ENCODE measurements at places on chromosomes 5 and 9. TPM values are rescaled to one million over a fixed set of nuclear protein-coding genes. Genes with fewer than 3 reads are reported as not detected.

The SPATA31D4 gene
- total RNA-seq, result not detected

The EGFLAM gene
- 7.6 TPM for total RNA-seq

The OLFML2A gene
- total RNA-seq, result 43.0 TPM

GRCh38 chr5:180632768-180633167 lies 16.6 kb downstream of the FLT4 start:
- ATAC-seq, result peak; percentile 56

DNA sequence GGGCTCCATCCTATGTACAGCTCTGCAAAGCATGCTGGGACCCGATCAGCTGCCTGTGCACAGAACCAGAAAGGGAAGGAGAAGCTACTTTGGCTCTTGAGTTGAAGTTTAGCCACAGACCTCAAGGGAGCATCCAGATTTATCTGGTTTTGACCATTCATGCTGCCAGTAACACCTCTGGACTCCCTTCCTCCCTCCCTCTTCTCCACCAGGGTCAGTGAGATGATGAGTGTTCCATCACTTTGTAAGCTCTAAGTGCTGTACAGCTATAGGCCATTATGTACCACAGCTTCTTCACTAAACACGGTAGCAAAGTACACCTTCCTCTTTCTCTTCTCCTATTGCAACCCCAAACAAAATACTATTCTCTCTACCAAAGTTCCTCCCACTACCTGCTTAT lies 77.9 kb downstream of the GLIS3 start:
- ATAC-seq, result no peak

DNA sequence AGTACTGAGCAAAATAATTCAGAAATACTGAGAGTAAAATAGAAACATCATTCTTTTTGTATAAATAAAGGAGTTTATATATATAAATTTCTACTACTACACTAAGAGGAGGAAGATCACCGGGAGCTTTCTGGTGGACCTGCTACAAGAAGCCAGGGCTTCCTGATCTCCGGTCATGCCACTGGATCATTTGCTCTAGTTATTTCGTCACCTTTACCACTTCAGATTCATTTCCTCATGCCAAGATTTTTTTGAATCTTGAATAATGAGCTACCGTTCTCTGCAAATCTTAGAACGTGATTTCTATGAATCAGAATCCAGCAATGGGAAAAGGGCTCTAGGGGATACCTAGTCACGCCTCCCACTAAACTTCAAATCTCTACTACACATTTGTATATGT lies 51.9 kb upstream of the TBC1D9B start:
- no peak for ATAC-seq

- ATAC-seq, result no peak
Measured at GRCh38 chr5:64074533-64074932, 91.1 kb upstream of the RNF180 start.

All from gastroesophageal sphincter (tissue), 4 donors.